ENCODE measurements at places on chromosomes 6 and 20.

DNA sequence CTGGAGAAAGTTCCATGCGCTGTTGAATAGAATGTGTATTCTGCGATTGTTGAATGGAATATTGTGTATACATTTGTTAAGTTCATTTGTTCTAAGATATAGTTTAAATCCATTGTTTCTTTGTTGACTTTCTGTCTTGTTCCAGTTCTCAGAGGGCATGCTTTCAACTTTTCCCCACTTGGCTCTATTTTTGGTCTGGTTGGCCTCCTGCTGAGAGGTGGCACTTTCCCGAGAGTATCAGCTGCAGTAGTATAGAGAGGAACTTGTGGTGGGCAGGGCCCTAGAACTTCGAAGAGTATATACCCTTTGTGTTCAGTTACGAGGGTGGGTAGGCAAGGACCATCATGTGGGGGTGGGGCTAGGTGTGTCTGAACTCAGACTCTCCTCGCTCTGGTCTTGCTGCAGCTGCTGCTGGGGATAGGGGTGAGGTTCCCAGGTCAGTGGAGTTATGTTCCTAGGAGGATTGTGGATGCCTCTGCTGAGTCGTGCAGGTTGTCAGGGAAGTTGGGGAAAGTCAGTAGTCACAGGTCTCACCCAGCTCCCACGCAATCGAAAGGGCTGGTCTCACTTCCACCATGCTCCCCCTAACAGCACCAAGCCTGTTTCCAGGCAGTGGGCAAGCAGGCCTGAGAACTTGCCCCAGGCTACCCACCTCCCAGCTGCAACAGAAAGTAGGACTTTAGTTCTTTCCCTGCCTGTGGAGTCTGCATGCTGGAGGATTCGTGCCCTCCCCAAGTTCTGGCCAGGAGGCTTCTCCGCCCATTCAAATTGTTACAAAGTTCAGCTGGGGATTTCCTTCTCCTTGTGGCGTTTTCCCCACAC is 118.9 kb upstream of the SSTR4 start:
- no peak for DNase-seq

- DNase-seq = no peak
Measured at GRCh38 chr6:141029908-141030307, 1102.8 kb upstream of the GJE1 start.

DNA sequence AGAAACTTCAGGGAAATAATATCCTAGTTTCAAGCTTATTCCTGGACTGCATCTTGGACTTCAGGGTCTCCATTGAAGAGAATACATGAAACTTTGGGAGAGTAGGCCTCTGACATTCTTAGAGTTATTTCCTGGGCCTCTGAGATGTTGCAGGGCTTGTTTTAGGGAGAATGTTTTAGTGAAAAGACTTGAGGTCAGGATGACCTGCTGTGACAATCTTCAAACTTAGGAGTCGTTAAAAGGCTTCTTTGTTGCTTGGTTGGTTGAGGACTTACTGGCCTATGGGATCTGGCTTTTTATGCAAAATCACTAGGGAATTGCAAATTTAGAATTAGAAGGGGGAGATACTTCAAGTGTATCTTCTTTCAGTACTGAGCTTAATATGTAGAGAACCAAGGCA is 613.2 kb upstream of the FLRT3 start:
- DNase-seq = no peak

DNA sequence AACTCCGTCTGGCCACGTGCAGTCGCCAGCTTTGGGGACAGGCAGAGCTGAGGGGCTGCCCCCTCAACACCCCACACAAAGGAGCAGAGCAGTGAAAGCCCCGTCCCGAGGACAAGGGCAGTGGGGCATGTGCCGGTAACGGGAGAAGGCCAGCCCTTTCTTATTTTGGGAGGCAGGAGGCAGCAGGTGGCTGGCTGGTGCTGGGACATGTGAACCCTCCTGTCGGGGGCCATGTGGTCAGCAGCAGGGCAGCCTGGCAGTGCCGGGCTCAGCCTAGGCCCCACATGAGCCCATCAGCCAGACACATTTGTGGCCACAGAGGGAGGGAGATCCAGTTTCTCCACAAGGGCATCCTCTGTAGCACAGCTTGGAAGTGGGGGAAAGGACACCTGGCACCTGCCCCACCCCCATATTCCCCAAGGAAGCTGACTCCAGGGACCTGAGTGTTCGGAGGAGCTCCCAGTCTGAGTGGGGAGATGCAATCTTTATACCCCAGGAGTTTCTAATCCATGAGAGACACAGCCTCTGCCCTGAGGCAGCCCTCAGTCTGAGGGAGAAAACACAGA is 137.6 kb downstream of the MRPL14 start:
- DNase-seq = no peak

GRCh38 chr6:113315879-113316278 is 541.3 kb upstream of the MARCKS start:
- DNase-seq = no peak

DNA sequence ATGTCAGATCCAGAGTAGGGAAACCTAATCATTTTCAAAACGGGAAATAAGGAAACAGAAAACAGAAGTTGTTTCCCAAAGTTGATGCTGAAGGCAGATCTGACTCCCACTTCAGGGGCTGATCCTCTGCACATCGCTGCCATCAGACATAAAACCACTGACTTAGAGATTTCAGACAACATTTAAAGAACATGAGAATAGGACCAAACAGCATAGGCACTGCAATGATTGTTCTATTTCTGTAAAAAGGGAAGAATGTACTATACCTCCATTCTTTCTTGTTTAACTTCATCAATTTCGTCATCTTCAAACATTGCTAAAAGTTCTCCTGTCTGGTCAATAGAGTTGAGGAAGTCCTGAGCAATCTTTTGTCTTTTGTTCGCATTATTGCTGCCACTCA is 324.7 kb upstream of the RUNX2 start:
- DNase-seq = no peak

GRCh38 chr20:7090001-7090400 is 322.5 kb downstream of the BMP2 start:
- DNase-seq = no peak
